Small intestine (tissue), 16 donors: ENCODE measurements at places on chromosomes 2 and 18. TPM values are rescaled to one million over a fixed set of nuclear protein-coding genes. Genes with fewer than 3 reads are reported as not detected.

- no peaks in the 10 kb centered on the region for H3K36me3 ChIP-seq
- no peak overlapping the region for H3K27ac ChIP-seq
- H3K4me1 ChIP-seq: no peaks in the 10 kb centered on the region
- H3K4me3 ChIP-seq: no peak overlapping the region
- DNase-seq: no peak
- H3K27me3 ChIP-seq: no peaks in the 10 kb centered on the region
These were observed 26.9 kb downstream of the DIPK1C start for GRCh38 chr18:74430231-74430630.

- H3K27ac ChIP-seq: no peak overlapping the region
- H3K4me3 ChIP-seq: no peak overlapping the region
These were observed 53.6 kb downstream of the DPYSL5 start for GRCh38 chr2:26901326-26902183.

DNA sequence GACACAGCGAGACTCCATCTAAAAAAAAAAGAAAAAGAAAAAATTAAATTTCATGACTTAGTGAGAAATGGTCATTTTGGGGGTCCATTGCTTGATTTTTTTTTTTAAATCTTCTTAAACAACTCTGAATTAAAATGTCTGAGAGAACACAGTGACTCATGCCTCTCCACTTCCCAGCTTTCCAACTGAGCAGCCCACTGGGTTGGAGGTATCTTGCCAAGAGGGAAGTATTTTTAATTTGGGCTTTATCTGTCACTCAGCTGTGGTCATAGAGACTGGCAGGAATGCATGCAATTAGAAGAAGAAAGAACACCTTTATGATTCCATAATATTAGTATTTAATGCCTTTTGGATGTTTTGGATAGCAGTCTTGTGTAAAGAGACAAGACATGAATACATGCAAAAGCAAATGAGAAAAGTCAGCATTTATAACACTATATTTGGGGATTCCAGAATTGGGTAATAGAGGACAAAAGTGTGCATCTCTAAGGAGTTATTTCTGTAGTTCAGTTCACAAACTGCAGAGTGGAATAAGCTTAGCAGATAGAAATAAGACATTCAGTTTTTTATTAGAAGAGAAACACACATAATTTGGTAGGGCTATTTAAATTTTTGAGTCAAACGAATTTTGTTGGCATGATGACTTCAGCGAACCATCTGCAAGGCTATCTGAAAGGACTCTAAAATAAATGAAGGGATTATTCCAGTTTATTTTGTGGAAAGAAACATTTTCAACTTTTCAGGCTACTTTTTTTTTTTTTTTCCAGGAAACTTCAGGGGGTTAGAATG, 254.8 kb downstream of the TGIF1 start:
- H3K27ac ChIP-seq: no peak overlapping the region
- H3K4me3 ChIP-seq: no peak overlapping the region
- no peak for DNase-seq
- H3K4me1 ChIP-seq: peaks cover 6% of the 10 kb centered on the region

DNA sequence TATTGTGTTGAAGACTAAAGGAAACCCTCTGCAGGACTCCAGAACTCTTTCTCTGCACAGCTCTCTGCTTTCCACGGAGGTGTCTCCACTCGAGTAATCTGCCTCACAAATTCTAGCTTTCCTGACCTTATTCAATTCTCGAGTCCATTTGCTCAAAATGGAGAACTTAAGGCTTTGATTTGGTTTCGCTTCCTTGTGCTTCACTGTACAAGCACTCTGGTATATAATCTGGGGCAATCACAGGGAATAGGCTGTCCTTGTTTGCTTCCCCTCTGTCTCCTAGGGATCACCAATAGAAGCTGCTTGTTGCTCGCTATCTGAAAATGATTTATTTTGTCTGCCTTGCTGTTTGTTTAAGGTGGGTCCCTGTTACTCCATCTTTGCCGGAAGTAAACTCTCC, 129.1 kb upstream of the DOCK10 start:
- no peaks in the 10 kb centered on the region for H3K27me3 ChIP-seq
- H3K4me3 ChIP-seq: no peak overlapping the region
- DNase-seq: peak; percentile 5

DNA sequence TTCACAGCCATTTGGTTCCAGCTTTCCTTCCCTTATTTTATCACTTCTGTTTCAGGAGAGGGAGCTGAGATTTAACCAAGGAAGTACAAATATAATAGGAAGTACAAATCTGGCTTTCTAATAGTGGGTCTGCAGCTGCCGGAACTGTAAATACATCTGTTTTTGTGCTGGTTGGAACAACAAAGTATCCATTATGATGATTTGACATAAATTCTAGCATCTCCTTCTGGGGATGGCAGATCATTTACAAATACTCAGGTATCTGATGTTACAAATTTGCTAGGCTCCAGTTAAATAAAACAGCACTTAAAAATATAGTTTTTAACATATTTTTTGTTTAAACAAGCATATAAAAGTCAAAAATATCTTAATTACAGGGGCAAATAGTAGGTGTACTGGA, 131.3 kb upstream of the SMIM21 start:
- no peak overlapping the region for H3K27ac ChIP-seq
- no peak for DNase-seq
- H3K4me1 ChIP-seq: no peaks in the 10 kb centered on the region
- H3K27me3 ChIP-seq: no peaks in the 10 kb centered on the region
- no peaks in the 10 kb centered on the region for H3K36me3 ChIP-seq

GRCh38 chr18:69978732-69979715, 31.4 kb upstream of the CD226 start:
- H3K4me3 ChIP-seq: no peak overlapping the region
- H3K4me1 ChIP-seq: no peaks in the 10 kb centered on the region
- peaks cover 3% of the 10 kb centered on the region for H3K36me3 ChIP-seq

THADA gene
- polyA plus RNA-seq: 6.3 TPM

CHPF gene
- polyA plus RNA-seq: 51.9 TPM

ONECUT2 gene
- 6.5 TPM for polyA plus RNA-seq
